ENCODE measurements at places on chromosomes 2 and 18.

GRCh38 chr2:42984081-42984480, 191.7 kb upstream of the HAAO start:
- no peak for DNase-seq

GRCh38 chr2:27942612-27943547, 52.4 kb downstream of the BABAM2 start:
- no peak for DNase-seq

GRCh38 chr2:223238301-223238700, 186.3 kb downstream of the KCNE4 start:
- DNase-seq = no peak

DNA sequence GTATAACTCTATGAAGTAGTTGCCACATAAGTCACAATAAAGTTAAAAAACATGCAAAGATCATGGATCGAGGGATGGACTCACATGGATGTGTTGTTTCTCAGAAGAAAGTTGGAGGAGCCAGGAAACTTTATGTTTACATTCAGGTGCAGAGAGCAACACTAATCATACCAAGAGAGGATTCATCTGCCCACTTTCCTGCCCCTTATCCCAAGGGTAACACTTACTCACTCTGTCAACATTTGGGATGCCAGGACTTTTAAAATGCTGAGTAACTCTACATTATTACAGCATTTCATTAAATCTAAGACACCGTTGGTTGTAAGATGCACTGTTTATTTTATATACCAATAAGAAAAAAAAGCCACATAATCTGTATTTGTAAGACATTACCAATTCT, 170.4 kb downstream of the KCNE4 start:
- DNase-seq = no peak

All from choroid plexus epithelial cell (primary cell).